ENCODE measurements at places on chromosomes 3 and 15.

DNA sequence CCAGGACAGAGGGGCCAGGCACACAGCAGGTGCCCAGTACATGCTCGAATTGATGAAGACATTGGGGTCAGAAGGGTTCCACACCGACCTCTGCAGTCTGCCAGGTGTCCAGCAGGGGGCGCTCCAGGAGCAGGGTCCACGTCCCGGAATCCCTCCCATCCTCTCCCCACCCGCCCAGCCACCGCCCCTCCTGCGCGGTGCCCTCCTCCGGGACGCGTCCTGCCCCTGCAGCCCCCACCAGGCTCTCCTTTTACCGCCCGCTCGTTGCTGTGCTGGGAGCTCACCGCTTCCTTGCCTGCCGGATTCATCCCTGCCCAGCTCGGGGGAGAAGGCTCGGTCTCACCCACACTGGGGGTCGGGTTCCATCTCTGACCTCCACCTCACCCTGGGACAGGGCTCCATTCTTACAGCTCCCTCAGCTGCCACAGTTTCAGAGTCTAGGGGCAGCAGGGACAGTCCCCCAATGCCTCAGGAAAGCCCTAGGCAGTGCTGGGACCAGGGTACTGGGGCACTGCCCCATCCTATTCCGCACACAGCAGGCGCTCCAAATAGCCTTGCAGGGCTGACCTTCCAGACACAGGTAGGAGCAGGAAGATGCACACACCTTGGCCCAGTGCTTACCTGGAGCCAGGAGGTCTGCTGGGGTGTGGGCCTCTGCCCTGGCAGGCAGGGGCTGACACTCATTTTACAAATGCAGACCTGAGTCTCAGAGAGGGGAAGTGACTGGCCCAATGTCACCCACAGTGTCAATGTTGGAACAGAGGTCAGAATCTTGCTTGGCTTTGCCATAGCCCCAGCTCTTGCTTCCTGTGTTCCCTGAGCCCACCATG is 31.0 kb downstream of the GRIP2 start:
- DNase-seq = peak; percentile 89

DNA sequence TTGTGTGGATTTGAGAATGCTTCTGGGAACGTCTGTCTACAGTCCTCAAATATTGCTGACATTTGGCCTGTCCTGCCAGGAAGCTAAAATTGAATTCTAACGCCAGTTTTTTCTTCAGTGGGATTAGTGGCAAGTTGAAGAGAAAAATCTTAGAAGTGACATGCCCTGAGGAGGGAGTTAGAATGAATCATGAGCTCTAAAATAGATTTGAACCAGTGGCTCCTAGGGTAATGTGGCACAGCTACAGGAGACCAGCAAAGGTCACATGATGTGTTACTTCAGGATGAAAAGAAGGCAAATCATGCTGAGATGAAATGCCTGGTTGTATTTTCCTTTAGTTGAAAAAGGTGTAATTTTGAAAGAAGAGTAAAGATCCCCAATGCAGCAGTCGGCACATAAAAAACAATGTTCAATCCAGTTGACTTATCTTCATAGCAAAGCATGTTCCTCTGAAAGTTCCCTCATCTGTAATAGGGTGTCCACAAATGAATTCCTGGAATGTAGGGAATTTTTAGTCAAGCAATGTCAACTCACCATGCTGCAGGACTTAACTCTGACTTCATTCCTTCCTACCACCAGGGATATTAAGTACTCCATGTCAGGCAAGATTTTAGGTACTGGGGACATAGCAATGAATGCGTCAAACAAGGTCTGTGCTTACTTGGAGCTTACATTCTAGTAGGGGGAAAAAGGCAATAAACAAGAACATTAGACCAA is 171.6 kb downstream of the CADPS start:
- no peak for DNase-seq

DNA sequence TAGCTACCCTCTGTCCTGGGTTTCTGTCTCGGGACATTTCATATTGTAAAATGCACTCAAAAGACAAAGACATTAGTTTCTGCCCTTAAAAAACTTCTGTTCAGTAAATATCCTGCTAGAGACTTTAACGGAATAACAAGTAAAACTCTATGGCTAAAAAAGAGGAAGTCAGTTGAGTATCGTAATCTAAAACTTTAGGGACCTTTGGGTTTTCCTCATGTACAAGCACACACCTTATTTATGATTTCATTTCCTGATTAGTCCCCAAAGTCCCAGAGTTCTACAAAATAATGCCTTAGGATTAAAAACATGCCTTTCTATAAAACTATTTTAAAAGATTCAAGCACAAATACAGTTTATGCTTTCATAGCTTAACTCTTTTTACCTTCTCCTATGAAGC is 585.9 kb downstream of the UNC13C start:
- no peak for DNase-seq

- DNase-seq = no peak
These were observed 571.8 kb upstream of the IL12A start for GRCh38 chr3:159416856-159417255.

GRCh38 chr3:170751899-170752293 is 118.1 kb downstream of the RPL22L1 start:
- no peak for DNase-seq

DNA sequence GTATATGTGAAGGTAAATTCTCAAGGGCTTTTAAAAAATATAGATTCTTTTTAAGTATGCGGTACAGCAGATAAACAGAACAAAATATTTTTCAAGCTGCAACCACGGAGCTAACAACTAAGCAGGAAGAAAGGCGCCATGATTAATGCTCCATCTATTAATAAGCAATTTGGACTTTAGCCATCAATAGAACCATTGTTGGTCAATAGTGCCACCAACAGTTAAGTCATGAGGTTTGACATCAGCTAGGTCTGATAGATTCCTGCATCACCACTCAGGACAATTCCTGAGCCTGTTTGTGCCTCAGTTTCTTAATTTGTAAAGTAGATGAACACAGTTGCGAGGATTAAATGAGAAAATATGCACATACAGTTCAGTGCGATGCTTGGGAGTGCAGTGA is 65.1 kb upstream of the FAM3D start:
- DNase-seq = no peak

All from D721Med (cell line).